ENCODE measurements at places on chromosomes 6 and 20. TPM values are rescaled to one million over a fixed set of nuclear protein-coding genes. Genes with fewer than 3 reads are reported as not detected.

The PPP1R16B gene
- total RNA-seq = 2.0 TPM

The SLC17A2 gene
- total RNA-seq = not detected

The LRRN4 gene
- total RNA-seq = 0.28 TPM

The BRPF3 gene
- 9.0 TPM for total RNA-seq

The PAK1IP1 gene
- 17.5 TPM for total RNA-seq
